ENCODE measurements at places on chromosomes 4 and X. TPM values are rescaled to one million over a fixed set of nuclear protein-coding genes. Genes with fewer than 3 reads are reported as not detected.

GRCh38 chr4:3730422-3731190 lies 35.6 kb upstream of the ADRA2C start:
- no peak for DNase-seq

GRCh38 chr4:150078041-150078578 lies at the start of gene DCLK2:
DCLK2 (plus strand) TSS chr4:150078445; CDS start chr4:150079028, 583 bp downstream.
- DNase-seq, result peak; percentile 76

DNA sequence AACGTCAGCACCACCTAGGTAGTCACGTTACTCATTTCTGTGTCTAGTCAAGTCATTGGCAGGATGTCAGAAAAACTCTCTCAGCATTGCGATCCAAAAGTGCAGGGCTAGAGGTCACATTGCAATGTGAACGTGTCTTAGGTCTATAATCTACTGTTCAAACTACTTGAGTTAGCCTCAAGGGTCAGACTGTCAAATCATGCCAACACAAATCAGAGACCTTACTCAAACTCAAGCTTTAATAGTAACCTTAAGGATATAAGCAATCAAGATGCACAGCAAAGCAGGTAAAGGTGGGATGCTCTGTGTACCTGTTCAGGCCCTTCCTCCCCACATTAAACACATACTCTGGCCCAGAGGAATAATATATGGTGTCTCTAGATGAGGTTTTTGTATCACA lies 114.4 kb upstream of the NOCT start:
- DNase-seq, result no peak

DNA sequence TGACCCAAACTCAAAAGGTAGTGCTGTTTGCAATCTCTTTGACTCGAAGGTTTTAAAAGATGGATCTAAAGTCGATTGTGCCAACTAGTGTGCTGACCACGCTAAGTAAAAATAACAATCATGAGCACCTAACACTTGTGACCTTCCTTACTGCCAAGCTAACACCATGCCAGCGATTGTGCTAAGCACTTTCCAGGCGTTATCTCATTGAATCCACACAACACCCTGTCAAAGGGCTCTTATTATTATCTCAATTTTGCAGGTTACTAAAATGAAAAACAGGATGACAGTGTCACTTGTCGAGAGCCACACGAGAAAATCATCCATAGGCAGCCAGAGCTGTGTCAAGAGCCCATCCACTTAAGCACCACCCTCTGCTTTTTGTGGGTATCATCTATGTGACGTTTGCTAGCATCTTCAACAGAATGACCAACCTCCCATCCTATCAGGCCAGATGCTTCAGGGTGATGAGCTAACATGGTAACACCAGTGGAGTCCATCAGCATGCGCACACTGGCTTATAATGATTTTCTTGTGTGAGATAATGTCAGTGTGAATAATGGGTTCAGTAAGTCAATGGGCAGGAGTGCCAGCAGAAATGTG lies 893 bp upstream of the GAB3 start:
- peak; percentile 59 for DNase-seq

- DNase-seq, result no peak
Measured at GRCh38 chrX:1483843-1484637, 31.3 kb upstream of the ASMTL start.

OTC gene
- total RNA-seq, result 0.26 TPM

JAKMIP1 gene
- total RNA-seq, result not detected

RRH gene
- not detected for total RNA-seq

TSPAN6 gene
- total RNA-seq, result 67.5 TPM

CHRDL1 gene
- under 0.01 TPM for total RNA-seq

Measured in dermis microvascular lymphatic vessel endothelial cell (primary cell).